SHP77 treated with DMSO at 0.1 percent for 48 hours (cell line): ENCODE measurements at places on chromosomes 3 and 15.
A peak's percentile ranks its signal among the peaks of the same experiment; 100 is the strongest.

DNA sequence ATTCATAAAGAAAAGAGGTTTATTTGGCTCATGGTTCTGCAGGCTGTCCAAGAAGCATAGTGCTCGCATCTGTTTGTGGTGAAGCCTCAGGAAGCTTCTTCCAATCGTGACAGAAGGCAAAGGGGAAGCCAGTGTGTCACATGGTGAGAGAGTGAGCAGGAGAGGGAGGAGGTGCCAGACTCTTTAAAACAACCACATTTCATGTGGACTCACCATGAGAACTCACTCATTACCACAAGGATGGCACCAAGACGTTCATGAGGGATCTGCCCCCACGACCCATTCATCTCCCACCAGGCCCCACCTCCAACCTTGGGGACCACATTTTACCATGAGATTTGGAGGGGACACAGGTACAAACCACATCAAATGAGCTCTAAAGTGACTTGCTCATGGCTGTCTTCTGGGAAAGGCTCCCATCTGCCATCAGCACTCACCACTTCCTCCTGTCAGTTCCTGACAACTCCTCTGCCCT, 327.3 kb upstream of the TLE3 start:
- no peak for DNase-seq

DNA sequence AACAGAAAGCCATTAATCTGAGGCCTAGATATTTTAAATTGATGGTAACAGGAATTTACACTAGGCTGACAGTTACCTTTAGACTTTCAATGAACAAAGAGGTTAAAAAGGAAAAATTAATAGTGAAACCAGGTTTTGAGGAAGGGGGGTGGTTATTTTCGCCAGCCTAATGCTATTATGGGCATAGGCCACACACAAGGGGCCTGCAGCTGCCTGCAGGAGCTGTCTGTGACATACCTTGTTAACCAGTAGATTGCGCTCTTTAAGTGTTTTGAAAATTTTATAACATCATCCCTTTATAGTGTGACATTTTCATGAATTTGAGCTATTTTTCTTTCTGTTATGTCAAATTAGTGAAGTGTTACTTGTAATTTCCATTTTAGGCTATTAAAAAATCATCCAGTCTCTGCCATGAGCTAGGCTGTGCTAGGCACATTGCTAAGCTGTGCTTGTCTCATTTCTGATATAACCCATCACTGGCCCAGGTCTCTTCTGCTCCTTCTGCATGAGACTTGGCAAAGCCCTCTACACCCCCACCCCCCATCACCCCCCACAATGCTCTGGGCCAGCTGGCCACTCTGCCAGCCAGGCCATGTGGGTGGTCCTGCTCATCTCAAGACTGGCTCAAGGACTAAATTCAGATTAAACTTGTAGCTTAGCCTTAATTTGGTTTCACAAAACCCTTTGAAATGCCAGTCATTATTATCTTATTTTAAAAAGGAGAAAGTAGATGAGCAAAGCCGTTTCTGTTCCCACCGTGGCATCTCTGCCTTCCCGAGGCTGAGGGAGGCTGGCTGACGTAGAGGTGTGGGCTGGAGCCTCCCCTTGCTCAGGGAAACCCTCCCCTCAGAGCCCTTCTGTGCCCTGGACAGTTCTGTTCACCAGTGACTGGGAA, 48.4 kb upstream of the SEC22A start:
- no peak for DNase-seq

DNA sequence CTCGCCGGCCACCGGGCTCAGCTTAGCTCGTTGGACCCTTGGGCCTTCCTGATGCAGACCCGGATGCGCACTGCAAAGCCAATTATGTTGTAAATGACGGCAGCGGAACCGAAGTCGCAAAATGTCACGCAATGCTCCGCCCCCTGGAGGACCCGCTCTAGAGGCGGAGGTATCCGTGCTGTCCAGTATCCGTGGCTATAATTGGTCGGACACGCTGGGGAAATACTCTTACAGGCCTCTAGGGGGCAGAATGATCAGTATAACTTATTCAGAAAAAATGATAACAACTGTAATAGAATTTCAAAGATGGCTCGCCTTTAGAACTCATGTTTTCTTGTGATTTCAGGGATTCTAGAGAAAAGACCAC, at the start of gene PRR23B:
PRR23B (minus strand) TSS at position 59 of the 367 bp plus-strand sequence. CDS start 265 bp downstream, outside the sequence.
- DNase-seq, result no peak

- DNase-seq, result peak; percentile 43
These were observed at the start of gene YEATS2 for GRCh38 chr3:183697610-183698317. TSS of gene YEATS2 (plus strand) at chr3:183697797. CDS start at chr3:183715163, 17,366 bp downstream.

GRCh38 chr15:46316024-46316423, 681.2 kb downstream of the SQOR start:
- no peak for DNase-seq

DNA sequence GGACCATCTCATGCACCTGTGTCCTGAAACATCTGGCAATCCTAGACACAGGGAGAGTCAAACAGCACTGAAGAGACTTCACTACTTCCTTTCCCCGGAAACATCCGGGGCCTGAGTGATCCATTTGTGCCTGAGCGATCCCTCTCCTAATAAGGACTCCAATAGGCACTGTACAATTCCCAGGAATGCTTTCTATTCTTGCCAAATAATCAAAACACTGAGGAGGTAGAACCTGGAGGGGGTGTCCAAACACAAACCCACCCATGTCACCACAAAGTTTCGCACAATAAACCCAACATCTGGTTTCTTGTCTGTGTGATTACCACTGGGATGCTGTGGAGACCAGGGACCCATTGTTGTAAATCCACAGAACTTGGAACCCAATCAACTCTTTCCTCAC, 205.0 kb downstream of the OPA1 start:
- no peak for DNase-seq

DNA sequence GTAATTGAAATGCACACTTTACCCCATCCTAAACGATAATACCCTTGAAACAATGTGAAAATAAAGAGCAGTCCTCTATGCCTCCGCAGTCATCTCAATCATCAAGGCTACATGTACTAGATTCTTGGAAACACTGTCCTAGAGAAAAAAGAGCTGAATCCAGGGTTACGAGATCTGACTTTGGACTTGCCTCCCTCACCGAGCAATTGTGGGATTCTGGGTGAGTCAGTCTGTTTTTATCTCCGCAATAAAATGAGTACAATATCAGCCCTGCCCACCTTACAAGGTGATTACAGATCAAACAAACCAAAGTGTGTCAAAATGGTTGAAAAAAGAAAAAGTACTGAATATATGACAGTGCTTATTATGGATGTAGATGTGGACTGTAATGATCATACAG, 152.3 kb upstream of the SNTN start:
- no peak for DNase-seq
